ENCODE measurements at places on chromosomes 1 and 21.

DNA sequence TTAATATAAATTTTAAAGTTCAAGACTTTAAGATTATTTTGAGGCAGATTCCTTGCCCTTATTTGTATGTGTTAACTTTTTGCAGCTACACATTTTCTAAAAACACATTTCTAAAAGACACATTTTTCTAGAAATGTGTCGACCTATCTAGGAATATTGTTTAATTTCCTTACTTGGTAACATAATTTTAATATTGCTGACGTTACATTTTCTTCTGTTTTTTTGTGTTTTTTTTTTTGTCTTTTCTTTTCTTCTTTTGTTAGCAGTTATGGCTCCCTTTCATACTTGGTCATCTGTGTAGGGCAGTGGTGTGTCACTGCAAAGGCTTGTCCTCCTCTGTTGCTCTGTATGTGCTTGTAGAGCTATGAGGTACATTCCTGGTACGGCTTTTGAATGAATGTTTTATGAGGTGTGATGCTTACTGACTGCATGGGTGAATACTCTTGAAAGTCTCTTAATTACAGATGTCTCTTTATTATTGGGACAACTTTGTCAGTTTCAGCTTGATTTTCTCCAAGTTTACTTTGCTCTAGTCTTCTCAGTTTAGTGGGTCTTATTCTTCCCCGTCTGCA lies 30.1 kb downstream of the LRRC8D start:
- no peak for DNase-seq

DNA sequence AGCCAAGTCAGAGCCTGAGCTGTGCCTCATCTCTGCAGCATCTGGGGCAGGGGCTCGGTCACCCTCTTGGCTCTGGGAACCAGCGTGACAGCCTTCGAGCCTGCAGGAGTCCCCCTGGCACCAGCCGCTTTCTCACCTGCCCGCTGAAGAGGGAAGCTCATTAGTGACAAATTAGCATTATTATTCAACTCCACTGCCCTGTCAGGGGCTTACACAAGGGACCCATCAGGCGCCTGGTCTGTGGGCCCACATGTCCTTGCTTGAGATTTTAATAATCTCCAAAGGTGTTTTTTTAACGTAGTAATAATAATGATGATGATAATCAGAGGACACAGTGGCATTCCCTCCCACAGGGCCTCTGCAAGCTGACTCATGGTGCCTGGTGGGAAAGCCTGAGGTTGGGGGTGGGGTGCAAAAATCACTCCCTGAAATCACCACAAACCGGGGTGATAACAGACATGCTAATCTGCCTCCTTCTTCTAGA lies 98.1 kb upstream of the IGSF21 start:
- DNase-seq = no peak

DNA sequence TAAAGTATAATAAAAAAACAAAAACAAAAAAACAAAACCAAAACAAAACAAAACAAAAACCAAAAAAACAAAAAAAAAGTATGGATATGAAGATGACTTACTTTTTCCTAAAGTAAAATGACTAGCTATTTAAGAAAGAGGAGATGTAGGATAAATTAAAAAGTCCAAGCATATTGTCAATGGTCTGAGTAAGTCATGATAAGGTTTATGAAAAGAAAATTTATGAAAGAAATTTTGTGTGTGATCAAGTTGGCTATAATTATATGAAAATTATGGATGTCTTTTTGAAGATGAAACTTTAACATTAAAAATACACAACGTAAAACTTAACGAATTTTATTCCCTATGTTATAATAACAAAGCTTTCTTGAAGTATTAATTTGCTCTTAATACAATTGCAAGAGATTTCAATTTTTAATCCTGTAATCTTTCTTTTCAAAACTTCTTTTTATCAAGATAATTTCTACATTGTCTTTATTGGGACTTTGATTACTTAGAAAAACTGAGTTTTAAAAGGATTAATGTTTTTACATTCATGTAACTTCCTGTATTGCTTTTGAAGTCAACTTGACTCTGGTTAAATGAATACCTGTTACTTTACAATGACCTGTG lies 200.9 kb upstream of the IVNS1ABP start:
- no peak for DNase-seq

- DNase-seq = no peak
These were observed 1.1 kb upstream of the MAP7D1 start for GRCh38 chr1:36154765-36155407.

DNA sequence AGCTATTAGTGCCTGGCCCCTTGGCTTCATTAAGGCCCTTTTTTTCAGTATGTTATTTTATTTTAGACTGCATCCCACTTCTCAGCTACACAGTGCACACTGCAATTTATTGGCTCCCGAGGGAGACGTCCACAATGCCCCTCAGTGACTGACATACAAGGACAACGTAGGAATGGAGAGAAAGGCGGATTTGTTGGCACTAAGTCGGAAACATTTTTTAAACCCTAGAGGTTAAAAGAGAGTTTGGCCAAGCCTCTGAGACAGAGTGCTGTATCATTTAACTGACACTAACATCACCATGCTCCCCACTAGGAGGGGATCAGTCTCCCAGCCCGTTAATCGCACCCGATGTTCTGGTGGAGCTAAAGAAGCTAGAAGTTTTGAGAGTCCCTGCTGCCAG lies 45.7 kb upstream of the FOXD3 start:
- DNase-seq = peak; percentile 46

DNA sequence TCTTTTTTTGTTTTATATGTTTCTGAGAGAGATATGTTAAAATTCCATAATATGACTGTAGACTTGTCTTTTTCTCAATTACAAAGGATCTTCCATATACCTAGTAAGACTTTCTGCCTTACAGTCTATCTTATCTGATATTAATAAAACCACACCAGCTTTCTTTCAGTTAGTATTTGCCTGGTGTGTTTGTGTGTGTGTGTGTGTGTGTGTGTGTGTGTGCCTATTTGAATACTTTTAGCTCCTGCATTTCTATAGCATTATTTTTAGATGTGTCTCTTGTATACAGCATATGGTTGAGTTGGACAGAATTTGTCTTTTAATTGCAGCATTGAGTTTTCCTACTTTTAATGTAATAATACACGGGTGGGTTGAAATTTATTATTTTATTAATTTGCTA lies 27.5 kb downstream of the ST6GALNAC3 start:
- no peak for DNase-seq

DNA sequence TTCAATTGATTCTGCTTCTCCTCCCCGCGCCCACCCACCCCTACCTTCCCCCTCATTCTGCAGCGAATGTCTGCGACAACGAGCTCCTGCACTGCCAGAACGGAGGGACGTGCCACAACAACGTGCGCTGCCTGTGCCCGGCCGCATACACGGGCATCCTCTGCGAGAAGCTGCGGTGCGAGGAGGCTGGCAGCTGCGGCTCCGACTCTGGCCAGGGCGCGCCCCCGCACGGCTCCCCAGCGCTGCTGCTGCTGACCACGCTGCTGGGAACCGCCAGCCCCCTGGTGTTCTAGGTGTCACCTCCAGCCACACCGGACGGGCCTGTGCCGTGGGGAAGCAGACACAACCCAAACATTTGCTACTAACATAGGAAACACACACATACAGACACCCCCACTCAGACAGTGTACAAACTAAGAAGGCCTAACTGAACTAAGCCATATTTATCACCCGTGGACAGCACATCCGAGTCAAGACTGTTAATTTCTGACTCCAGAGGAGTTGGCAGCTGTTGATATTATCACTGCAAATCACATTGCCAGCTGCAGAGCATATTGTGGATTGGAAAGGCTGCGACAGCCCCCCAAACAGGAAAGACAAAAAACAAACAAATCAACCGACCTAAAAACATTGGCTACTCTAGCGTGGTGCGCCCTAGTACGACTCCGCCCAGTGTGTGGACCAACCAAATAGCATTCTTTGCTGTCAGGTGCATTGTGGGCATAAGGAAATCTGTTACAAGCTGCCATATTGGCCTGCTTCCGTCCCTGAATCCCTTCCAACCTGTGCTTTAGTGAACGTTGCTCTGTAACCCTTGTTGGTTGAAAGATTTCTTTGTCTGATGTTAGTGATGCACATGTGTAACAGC lies 339.9 kb downstream of the NTNG1 start:
- DNase-seq = peak; percentile 53

DNA sequence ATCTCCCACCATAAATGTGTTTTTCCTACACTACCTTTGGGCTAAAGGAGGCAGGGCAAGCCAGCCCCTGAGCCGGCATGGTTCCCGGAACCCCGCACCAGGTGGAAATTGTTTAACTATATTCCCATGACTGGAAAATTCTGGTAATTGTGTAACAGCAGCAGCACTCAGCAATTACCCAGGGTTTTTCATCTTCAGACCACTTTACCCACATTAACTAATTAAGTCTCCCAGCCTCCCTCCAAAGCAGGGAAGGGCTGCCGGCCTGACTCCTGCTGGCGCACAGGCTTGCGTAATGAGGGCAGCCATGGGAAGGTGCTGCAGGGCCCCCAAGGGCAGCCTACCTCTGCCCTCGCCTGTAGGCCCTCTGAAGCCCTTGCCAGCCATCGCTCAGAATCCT lies 140.7 kb upstream of the VAMP3 start:
- no peak for DNase-seq

DNA sequence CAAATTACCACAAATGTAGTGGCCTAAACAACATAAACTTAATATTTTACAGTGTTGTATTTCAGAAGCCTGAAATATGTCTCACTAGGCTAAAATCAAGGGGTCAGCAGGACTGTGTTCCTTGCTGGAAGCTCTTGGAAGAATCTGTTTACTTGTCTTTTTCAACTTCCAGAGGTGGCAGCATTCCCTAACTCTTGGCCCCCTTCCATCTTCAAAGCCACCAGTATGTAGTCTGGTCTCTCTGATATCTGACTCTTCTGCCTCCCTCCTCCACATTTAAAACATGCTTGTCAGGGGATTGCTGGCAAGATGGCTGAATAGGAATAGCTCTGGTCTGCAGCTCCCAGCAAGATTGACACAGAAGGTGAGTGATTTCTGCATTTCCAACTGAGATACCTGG lies 567.5 kb downstream of the PLA2G4A start:
- DNase-seq = no peak

DNA sequence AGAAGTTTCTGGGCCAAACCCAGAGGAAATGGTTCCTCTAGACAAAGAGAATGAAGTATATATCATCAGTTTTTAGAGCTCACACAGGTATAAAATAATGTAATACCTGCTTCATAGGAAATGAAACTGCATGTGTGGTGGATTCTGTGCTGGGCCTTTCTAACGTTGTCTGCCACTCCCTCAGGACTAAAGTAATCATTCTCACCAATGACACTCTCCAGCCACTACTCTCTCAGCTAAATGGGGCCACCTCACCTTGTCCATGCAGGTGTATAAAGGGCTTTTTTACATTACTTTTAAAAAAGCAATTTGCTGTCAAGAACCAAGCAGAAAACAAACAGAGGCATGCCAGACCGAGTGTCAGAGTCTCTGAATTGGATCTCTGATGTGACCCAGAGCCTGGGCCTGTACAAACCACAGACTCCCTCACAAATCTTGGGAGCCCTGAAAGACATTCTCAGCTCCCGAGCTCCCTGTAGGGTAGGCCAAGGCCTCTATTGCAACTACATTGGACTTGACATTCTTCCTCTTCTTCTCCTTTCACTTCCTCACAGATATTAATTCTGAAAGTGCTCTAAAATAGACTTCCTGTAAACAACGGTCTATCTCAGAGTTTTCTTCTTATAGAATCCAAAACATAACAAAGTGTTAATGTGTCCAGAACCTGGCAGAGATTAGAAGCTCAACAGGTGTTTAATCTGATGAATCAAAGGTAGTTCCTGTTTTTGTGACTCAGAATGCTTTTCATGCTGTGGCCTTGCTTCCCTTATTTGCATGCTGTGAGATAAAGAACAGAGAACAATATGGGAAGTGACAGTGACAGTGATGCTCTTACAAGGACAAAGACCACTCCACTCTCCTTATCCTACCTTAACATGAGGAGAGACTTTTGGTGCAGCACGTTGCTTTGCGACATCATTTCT lies 8.6 kb downstream of the AIM2 start:
- no peak for DNase-seq

GRCh38 chr1:220281159-220281574 lies 8.9 kb upstream of the RAB3GAP2 start:
- peak; percentile 53 for DNase-seq

DNA sequence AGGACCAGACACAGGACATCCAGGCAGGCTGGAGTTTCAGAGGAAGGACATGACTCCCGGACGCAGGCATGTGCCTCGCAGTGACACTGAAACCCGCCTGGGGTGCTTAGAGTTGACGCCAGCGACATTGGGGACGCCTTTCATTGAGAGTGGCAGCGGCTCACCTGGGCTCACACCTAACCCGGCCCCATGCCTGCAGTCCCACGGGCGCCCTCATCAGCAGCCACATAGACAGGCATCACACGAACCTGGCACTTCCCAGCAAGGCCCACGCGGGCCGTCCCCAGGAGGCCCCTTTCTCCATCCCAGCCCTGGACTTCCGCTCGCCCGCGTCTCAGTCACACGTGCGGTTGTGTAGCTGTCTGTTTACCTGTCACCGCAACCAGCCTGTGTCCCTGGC lies 17.0 kb downstream of the ITGB2 start:
- DNase-seq = no peak

DNA sequence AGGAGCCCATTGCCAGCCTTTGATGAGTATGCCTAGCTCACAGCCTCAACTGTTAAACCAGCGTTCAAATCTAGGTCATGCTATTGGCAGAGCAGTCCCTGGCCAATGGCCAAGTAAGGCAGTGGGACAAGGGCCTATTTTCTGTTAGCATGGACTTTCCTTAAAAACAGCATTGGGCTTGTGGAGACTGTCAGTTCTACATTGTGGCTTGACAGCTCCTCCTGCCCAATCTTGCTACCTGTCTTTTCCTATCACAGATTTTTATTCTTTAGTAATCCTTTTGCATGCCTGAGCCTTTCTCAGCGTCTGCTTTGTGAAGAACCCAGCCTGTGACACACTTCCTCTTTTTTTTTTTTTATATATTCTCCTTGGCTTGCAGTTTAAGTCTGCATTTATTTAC lies 56.4 kb downstream of the DIP2A start:
- peak; percentile 7 for DNase-seq

- no peak for DNase-seq
These were observed 22.0 kb upstream of the RNF187 start for GRCh38 chr1:228465141-228465540.

- DNase-seq = peak; percentile 73
These were observed 99.1 kb downstream of the MRPL37 start for GRCh38 chr1:54299037-54299436.

DNA sequence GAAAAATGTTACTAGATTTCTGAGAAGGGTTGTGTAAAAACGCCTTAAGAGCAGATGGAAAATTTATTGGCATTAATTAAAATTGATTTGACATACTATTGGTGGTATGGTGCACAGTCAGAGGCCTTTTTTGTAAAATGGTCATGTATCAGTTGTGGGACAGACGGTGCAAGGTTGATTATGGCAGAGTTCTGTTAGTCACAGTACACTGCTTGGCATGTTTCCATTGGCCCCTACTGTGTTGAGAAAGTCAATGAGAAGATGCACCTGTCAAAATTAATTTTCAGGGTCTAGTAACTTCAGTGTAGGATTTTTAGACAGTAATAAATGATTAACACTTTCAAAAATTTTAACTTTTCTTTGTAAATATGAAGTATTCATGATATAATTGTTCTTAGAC lies 4.4 kb downstream of the B3GALT2 start:
- peak; percentile 61 for DNase-seq

- no peak for DNase-seq
These were observed 107.5 kb upstream of the VAMP3 start for GRCh38 chr1:7663451-7664146.
